Hematopoietic multipotent progenitor cell (in vitro differentiated cells): ENCODE measurements at places on chromosomes 3 and 15. TPM values are rescaled to one million over a fixed set of nuclear protein-coding genes. Genes with fewer than 3 reads are reported as not detected.

The NOX5 gene
- total RNA-seq, result under 0.01 TPM

The LTF gene
- total RNA-seq, result 3.2 TPM

The CA12 gene
- total RNA-seq, result under 0.01 TPM

The SLC7A14 gene
- not detected for total RNA-seq

The IMPG2 gene
- 0.27 TPM for total RNA-seq

The CAPN3 gene
- 3.0 TPM for total RNA-seq

The SCN5A gene
- 0.27 TPM for total RNA-seq

The PLS1 gene
- 2.4 TPM for total RNA-seq

The RTP3 gene
- not detected for total RNA-seq

The CYB561D2 gene
- total RNA-seq, result 57.6 TPM

The ZNF662 gene
- 7.3 TPM for total RNA-seq

The PAQR9 gene
- not detected for total RNA-seq

The GJD2 gene
- not detected for total RNA-seq

The GOLGA6A gene
- total RNA-seq, result under 0.01 TPM

The PDCD10 gene
- 20.5 TPM for total RNA-seq

The EXD1 gene
- not detected for total RNA-seq

The SPSB4 gene
- total RNA-seq, result 0.27 TPM
